ENCODE measurements at places on chromosomes 3 and 15.

GRCh38 chr3:47359323-47359722 is 21.5 kb upstream of the PTPN23 start:
- peaks cover 8% of the 10 kb centered on the region for H3K36me3 ChIP-seq
- DNase-seq = no peak
- H3K4me1 ChIP-seq = no peaks in the 10 kb centered on the region
- H3K4me3 ChIP-seq = no peak overlapping the region
- H3K27ac ChIP-seq = no peak overlapping the region

DNA sequence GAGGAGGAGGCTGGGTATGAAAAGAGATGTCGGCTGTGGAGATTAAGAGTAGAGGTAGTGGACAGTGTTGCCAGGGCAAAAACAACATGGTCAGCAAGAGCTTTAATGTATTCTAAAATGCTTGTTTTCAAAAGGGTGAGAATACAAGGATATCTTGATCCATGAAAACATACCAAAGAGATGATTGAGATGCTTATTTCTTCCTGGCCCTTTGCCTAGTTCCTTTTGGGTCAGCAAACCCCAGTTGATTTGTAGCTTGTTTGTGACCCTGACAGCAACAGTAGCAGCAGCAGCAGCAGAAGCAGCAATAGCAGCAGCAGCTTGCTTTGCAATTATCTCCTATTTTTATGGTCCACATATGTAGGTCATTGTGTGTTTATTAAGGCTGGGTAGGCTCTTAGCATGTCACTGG is 337.3 kb downstream of the LPP start:
- no peaks in the 10 kb centered on the region for H3K27me3 ChIP-seq
- H3K36me3 ChIP-seq = peaks cover 14% of the 10 kb centered on the region
- H3K4me1 ChIP-seq = peaks cover 48% of the 10 kb centered on the region
- H3K27ac ChIP-seq = peak overlapping the region; percentile 35

- no peak overlapping the region for H3K27ac ChIP-seq
- H3K4me1 ChIP-seq = peaks cover 5% of the 10 kb centered on the region
- H3K4me3 ChIP-seq = no peak overlapping the region
- H3K27me3 ChIP-seq = no peaks in the 10 kb centered on the region
- no peaks in the 10 kb centered on the region for H3K36me3 ChIP-seq
- DNase-seq = no peak
Measured at GRCh38 chr3:81776643-81777042, 15.2 kb upstream of the GBE1 start.

DNA sequence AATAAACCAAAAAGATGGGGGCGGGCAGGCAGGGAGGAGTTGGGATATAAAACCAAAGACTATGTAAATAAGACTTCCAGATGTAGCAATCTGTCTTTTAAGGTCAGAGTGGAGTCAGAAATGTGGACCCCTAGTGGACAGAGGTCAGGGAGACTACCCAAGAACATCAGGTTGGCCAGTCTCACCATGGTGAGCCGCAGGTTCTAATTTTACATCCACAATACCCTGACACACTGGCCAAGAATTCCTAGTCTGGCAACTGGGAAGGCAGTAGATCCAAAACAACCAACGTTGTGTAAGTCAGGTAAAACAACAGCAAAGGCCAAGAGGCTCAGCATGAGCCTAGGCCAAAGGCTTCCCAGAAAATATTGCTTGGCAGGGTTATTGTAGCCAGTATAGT is 203.4 kb downstream of the FOXP1 start:
- no peak for DNase-seq
- H3K4me3 ChIP-seq = no peak overlapping the region
- H3K27ac ChIP-seq = no peak overlapping the region
- peaks cover 55% of the 10 kb centered on the region for H3K4me1 ChIP-seq
- H3K27me3 ChIP-seq = no peaks in the 10 kb centered on the region

GRCh38 chr3:162704799-162705385 is 1208.3 kb downstream of the OTOL1 start:
- H3K27ac ChIP-seq = no peak overlapping the region
- no peak overlapping the region for H3K4me3 ChIP-seq
- peaks cover 8% of the 10 kb centered on the region for H3K4me1 ChIP-seq
- no peak for DNase-seq
